GM12892 (cell line): ENCODE measurements at places on chromosomes 6 and 20.

DNA sequence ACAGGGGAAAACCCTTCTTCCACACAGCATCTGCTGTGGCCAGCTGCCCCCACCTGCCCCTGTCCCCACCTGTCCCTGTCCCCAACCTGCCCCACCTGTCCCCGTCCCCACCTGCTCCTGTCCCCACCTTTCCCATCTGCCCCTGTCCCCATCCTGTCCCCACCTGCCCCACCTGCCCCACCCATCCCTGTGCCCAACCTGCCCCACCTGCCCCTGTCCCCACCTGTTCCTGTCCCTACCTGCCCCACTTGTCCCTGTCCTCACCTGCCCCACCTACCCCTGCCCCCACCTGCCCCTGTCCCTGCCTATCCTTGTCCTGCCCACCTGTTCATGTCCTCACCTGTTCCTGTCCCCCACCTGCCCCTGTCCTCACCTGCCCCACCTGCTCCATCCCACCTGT is 6.4 kb upstream of the MYT1 start:
- DNase-seq = no peak

GRCh38 chr20:48273843-48274242 is 488.6 kb upstream of the SULF2 start:
- DNase-seq = no peak

GRCh38 chr6:154453329-154453728 is 57.2 kb downstream of the CNKSR3 start:
- DNase-seq = no peak

GRCh38 chr6:2968600-2969135 is 2.7 kb downstream of the SERPINB6 start:
- DNase-seq = no peak

- DNase-seq = no peak
These were observed 11.2 kb downstream of the CYB5R4 start for GRCh38 chr6:83870649-83871048.

- DNase-seq = no peak
These were observed 12.3 kb downstream of the TSHZ2 start for GRCh38 chr20:52984451-52984810.

- no peak for DNase-seq
These were observed 6.9 kb upstream of the CST11 start for GRCh38 chr20:23459461-23460150.

DNA sequence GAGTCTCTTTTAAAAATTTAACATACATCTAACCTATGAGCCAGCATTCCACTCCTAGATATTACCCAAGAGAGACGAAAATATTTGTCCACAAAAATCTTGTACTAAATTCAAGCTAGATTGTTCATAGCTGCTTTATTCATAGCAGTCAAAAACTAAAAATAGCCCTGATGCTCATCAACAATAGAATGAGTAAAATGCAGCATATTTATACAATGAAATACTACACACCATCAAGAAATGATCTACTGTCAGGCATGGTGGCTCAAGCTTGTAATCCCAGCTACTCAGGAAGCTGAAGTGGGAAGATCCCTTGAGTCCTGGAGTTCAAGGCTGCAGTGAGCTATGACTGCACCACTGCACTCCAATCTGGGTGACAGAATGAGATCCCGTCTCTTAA is 22.0 kb upstream of the SRC start:
- no peak for DNase-seq

GRCh38 chr6:73503027-73503772 is 17.6 kb downstream of the EEF1A1 start:
- no peak for DNase-seq

DNA sequence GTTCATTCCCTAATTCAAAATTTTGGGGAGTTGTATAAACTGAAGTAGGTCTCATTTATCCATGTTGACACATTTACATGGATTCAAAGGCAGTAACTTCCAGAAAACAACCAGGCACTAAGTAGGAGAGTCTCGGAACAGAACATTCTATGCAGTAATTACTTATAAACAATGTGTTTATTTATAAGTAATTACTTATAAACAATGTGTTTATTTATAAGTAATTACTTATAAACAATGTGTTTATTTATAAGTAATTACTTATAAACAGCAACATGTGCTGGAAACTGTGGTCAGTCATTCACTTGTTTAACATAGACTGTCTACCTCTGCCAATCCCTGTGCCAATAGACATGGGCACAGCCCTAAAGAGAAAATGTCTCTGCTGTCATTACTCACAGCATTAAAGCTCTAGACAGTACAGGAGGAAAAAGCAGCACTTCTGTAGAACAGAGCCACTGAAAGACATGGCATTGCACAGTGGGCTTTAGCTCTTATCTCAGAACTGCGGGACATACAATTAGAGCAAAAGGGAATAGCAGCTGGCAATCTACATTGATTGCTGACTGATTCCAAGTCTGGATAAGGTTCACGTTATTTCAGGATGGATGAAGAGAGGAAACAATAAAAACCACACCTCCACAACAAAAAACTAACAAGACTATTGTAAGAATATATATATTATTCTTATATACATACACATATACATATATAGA is 188.2 kb downstream of the WDR27 start:
- DNase-seq = no peak

DNA sequence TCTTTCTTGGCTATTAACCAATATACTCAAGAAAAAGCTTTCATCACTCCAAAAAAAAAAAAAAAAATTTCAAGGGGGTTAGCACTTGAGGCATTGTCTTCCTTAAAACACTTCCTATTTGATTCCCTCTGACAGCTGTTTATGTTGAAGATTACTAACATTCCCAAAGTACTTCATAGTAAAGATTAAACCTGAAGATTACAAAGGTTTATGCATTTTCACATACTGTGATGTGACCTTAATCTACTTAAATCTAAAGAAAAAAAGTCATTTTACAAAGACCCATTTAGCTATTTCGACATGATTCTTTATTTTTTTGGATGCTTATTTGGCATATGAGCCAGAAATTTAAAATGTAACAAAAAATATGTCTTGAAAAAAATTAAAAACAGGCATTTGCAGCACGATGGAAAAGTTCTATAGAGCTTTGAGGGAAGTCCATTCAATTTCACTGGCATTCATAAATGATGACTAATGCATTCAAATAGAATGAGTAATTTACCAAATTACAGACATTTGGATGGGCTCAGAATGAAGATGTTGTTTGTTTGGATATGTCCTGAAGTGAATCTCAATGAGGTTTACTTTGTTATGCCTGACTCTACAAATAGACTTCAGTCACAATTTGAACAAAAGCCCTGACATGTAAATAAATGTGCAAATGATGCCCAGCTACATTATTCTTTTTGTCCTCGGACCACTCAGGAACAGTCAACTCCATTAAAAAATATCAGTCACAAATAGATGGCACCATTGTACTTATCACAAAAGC is 674.6 kb upstream of the MARCKS start:
- no peak for DNase-seq

GRCh38 chr6:104548297-104548696 is 311.4 kb downstream of the HACE1 start:
- no peak for DNase-seq

GRCh38 chr6:109321752-109322151 is 60.5 kb downstream of the CD164 start:
- no peak for DNase-seq

DNA sequence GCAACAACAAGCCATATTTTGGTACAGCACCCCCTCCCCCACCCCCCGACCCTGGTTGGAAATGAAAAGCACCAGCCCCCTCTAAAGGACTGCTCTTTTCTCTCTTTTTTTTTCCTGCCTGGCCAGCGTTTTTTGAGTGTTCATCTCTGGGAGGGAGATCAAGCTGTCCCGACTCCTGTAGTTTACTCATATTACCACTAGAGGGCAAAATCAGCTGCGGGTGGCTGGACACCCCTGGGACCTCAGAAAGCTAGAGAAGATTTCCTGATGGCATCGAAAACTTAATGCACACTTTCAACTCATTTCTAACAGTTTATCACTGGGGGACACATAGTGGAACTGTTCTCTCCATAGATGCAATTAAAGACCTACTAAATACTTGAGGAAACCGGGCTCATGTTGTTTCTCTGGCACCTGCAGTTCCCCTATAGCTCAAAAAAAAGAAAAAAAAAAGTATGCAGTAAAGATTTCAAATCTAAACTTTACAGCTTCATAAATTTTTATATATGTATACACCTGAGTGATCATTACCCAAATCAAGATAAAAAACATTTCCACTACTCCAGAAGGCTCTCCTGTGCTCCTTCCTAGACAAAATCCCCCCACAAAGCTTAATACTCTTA is 24.4 kb downstream of the CNBD2 start:
- peak; percentile 53 for DNase-seq

GRCh38 chr20:49964964-49965780 is 17.6 kb upstream of the SNAI1 start:
- no peak for DNase-seq

- DNase-seq = no peak
These were observed 10.3 kb downstream of the ZMYND8 start for GRCh38 chr20:47346172-47346571.

GRCh38 chr6:170471491-170471890 is 81.6 kb downstream of the PSMB1 start:
- no peak for DNase-seq

DNA sequence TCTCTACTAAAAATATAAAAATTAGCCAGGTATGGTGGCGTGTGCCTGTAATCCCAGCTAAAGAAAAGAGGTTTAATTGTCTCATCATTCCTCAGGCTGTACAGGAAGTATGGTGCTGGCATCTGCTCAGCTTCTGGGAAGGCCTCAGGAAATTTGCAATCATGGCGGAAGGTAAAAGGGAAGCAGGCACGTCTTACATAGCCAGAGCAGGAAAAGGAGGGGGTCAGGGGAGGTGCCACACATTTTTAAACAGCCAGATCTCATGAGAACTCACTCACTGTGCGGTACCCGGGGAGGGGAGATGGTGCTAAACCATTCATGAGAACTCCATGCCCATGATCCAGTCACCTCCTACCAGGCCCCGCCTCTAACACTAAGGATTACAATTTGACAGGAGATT is 191.7 kb downstream of the EYA2 start:
- no peak for DNase-seq

- DNase-seq = no peak
These were observed 537 bp upstream of the GABBR1 start for GRCh38 chr6:29633534-29633905.

DNA sequence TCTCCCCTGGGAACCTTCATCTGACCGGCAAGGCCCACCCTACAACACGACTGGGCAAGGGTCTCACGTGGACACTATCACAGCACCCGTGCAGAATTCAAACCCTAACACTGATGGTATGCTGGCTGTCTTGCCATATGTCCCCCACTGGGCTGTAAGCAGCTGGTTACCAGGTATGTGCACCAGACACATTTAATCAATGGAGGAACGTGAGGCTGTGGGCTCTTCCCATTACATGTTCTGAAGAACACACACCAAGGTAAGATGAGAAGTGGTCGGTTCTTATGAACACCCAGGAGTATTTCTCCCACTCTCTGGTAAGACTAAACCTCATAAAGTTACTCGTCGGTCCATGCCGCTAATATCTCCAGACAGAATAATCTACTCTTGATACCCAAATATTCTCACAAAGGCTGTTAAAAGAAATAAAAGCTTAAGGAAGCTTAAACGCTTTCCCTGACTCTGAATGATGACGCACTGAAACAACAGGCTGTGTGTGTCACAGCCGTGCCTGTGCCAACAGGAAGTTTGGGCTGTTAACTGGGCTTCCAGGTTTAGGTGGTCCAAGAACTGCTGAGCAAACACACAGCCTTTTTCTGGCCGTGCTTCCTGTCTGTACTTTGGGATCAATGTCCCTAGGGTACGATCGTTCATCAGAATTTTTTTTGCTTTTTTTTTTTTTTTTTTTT is 75.3 kb downstream of the SLC23A2 start:
- DNase-seq = no peak

DNA sequence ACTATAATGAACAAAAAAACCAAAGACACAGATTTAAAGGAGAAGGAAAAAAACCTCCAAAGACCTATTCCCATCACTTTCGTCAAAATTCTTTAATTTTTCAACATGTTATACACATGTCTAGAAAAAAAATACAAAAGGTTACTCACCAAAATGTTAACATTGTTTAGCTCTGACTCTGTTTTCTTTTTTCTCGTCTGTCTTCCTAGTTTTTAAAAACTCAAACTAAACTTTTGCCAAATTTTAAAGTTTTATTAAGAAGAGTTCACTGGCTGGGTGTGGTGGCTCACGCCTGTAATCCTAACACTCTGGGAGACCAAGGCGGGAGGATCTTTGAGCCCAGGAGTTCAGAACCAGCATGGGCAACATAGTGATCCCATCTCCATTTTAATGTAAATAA is 10.8 kb downstream of the MCUR1 start:
- no peak for DNase-seq

GRCh38 chr6:139230391-139230840 is 61.4 kb downstream of the TXLNB start:
- no peak for DNase-seq

GRCh38 chr6:90083891-90084290 is 189.6 kb downstream of the GJA10 start:
- no peak for DNase-seq

- no peak for DNase-seq
These were observed 1.2 kb downstream of the CHMP4B start for GRCh38 chr20:33812152-33812849.

GRCh38 chr6:5314191-5314865 is 53.0 kb downstream of the FARS2 start:
- no peak for DNase-seq

DNA sequence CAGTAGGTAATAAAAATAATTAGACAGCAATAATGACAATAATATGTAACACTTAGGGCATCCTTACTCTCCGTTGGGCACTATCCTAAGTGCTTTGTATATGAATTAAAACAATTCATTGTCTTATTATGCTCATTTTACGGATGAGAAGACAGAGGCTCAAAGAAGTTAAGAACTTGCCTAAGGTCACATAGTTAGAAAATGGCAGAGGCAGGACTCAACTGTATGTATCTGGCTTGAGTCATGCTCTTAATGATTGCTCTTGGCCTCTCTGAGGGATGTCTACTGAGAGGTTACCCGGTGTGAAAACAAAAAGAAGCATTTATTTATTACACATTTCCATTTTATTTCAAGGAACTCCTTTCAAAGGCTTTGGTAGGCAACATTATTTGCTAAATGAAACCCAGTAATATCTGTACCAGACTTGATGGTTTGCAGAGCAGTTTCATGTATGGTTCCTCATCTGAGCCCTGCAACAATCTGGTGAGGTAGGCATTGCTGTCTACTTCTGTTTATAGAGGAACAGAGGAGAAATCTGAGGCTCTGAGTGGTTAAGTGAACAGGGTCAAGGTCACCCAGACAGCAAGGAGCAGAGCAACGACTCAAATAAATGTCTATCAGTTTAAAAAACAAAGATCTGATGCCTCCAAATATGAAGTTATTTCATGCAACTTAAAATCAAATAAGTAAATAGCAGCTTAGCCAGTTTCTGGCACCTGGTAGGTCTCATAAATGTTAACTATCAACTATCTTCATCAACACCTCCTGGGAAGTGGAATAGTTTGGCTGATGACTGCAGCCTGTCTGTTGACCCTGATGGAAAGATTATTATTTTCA is 4.2 kb upstream of the PARD6B start:
- no peak for DNase-seq

- no peak for DNase-seq
These were observed 5.0 kb downstream of the FGD2 start for GRCh38 chr6:37010402-37010892.

GRCh38 chr6:43634702-43635303 is 837 bp upstream of the MAD2L1BP start:
- DNase-seq = no peak
